Natural killer cell treated with Interleukin-12 subunit alpha and Interleukin-12 subunit beta and Interleukin-15 and Interleukin-18, amount 100 ng/mL, for 72 hours (primary cell): ENCODE measurements at places on chromosomes 2 and 18. TPM values are rescaled to one million over a fixed set of nuclear protein-coding genes. Genes with fewer than 3 reads are reported as not detected.

The PSTPIP2 gene
- 29.5 TPM for total RNA-seq

The CAPN14 gene
- 0.43 TPM for total RNA-seq

DNA sequence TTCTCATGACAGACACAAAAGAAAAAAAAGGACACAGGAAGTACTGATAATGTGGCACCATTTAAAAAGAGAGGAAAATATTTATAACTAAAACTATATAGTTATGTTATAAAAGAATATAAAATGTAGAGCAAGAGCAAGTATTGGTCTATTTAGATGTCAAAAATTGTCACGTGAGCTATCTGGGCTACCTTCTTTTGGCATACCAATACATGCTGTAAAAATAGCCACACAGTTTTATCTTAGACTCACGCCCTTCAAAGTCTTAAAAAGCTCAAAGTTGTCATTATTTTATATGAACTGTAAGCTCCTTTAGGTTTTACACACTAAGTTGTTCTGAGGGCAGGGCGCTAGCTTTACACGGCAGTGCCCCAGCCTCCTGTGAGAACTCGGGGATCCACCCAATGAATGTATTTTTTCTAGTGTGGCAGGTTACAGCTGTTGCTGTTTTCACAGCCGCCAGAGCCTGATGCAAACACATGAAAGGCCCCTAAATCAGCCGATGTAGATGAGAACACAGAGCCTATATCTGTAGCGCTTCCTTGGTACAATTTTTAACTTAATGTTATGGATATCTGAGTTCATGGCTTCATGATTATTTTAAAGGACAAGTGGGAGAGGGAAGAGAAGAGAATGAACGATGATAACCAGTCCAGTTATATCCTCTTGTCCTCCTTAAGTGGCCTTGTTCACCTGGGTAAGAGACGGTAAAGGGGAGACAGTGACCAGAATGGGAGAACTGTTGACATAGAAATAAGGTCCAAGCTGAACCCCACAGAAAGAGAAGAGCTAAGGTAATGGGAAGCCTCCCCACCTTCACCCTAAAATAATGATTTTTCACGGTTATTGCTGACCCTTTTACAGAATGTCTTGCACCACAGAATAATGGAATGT is 130.8 kb downstream of the CACNB4 start:
- DNase-seq, result no peak

DNA sequence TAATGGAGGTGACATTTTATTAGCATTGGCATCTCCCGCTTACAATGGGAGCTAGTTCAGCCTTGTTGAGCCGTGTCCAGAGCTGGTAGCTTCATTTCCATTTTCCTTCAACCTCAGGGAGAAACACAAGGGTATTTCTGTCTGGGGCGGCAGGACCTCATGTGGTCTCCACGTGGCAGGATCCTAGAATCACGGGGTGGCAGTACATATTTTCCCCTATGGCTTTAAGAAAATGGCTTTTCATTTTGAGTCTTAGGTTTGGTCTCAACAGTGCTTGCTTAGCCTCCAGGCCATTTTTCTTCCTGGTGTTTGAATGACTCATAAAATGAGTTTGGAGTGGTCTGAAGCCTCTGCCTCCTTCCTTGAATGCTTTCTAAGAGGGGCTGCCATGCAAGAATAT is 20.3 kb downstream of the CABLES1 start:
- DNase-seq, result no peak

DNA sequence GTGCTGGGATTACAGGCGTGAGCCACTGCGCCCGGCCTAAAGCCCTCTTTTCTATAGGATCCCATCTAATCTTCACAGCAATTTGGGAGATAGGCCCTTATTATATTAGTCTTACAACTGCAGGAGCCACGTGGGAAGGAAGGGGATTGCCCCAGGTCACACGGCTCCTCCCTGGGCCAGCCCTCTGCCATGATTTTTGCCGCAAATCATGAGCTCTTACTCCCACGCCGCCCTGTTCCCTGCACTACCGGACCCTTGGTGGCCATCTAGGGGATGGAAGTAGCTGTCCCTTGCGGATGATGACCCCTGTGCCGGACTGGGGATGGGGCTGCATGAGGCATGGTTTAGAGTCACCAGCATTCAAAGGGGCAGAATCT is 28.4 kb upstream of the PTMA start:
- DNase-seq, result no peak

- no peak for DNase-seq
Observed at GRCh38 chr2:214376618-214377285, 34.1 kb upstream of the VWC2L start.
